ENCODE measurements at places on chromosomes 5 and 9. TPM values are rescaled to one million over a fixed set of nuclear protein-coding genes. Genes with fewer than 3 reads are reported as not detected.
A peak's percentile ranks its signal among the peaks of the same experiment; 100 is the strongest.

DNA sequence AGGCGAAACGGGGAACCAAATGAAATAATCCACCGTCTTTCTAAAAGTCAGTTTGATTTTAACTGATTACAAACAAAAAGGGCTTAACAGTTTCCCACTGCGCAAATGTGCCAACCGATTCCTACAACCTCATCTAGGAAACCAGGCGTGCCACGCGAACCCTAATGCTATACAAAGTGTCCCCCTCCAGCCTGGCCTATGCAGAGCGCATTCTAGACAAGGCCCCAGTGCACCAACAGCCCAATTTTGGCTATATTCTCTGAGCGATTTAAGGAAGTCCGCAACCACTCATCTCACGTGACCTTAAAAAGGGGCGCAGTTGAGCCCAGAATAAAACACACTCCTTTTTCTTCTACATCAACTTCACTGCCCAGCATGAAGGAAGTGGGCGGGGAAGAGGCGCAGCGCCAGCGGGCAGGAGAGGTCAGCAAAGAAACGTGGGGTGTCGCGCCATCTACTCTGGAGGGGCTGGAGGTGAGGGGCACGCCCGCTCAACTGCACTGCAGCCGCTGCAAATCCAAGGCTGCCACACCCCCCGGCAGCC lies 779 bp downstream of the FAM13B start:
- H3K4me3 ChIP-seq, result peak overlapping the region; percentile 98
- no peaks in the 10 kb centered on the region for H3K27me3 ChIP-seq
- DNase-seq, result peak; percentile 68
- no peaks in the 10 kb centered on the region for H3K36me3 ChIP-seq

GRCh38 chr9:82449986-82450385 lies 461.4 kb downstream of the SPATA31D1 start:
- H3K27me3 ChIP-seq, result no peaks in the 10 kb centered on the region
- H3K27ac ChIP-seq, result no peak overlapping the region
- H3K4me1 ChIP-seq, result no peaks in the 10 kb centered on the region

GRCh38 chr5:179246227-179246626 lies 99.0 kb downstream of the ADAMTS2 start:
- no peak for DNase-seq
- no peak overlapping the region for H3K4me3 ChIP-seq
- no peak overlapping the region for H3K27ac ChIP-seq
- no peaks in the 10 kb centered on the region for H3K27me3 ChIP-seq

DNA sequence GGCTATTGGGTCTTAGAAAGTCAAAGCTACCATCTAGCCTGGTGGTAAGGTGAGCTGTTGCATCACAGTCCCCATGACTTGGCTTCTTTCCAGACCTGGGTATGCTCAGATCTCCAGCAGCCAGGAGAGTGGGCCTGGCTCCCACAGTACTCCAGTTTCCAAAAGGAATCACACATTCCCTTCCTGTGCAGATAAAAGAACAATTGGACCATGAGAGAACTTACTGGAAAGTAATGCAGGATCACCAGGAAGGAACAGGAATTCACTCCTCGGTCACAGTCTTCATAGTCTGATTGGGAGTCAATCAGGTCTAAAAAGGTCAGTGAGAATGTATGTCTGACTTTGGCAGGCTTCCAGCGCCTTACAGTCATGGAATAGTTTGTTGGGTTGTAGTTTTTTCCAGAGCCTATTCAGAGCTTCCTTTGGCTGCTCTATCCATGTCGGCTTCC lies 47.8 kb upstream of the CD180 start:
- no peak for DNase-seq
- no peak overlapping the region for H3K27ac ChIP-seq
- peaks cover 28% of the 10 kb centered on the region for H3K4me1 ChIP-seq

The DBH gene
- not detected for total RNA-seq

DNA sequence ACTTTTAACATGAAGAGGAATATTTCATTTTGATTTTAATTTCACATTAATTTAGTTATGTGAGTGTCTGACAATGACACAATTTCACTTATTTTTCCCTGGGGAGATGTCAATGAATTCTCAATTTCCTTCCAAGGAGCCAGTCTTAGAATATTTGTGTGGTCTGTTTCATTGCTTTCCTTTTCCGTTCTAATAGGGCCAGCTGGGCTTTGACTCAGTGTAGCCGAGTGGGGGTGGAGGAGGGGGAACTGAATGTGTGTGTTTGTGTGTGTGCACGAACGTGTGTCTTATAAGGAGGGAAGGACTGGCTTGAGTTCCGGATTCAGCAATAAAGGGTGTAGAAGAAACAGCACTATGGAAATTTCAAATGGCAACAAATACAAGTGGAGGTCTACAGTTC lies 100.0 kb downstream of the BASP1 start:
- H3K27me3 ChIP-seq, result no peaks in the 10 kb centered on the region
- H3K36me3 ChIP-seq, result no peaks in the 10 kb centered on the region
- no peak overlapping the region for H3K27ac ChIP-seq
- no peak for DNase-seq
- no peak overlapping the region for H3K4me3 ChIP-seq

The FAM78A gene
- 55.3 TPM for total RNA-seq

- H3K4me1 ChIP-seq, result no peaks in the 10 kb centered on the region
- H3K4me3 ChIP-seq, result no peak overlapping the region
- H3K36me3 ChIP-seq, result peaks cover 3% of the 10 kb centered on the region
Measured at GRCh38 chr9:134163371-134164196, 780 bp downstream of the RNU6ATAC start.

The OTULINL gene
- total RNA-seq, result 2.1 TPM

- H3K4me3 ChIP-seq, result no peak overlapping the region
- H3K27ac ChIP-seq, result no peak overlapping the region
- no peaks in the 10 kb centered on the region for H3K27me3 ChIP-seq
- no peaks in the 10 kb centered on the region for H3K36me3 ChIP-seq
- H3K4me1 ChIP-seq, result peaks cover 4% of the 10 kb centered on the region
- DNase-seq, result no peak
Measured at GRCh38 chr9:136769710-136770191, 5.4 kb upstream of the LCN15 start.

DNA sequence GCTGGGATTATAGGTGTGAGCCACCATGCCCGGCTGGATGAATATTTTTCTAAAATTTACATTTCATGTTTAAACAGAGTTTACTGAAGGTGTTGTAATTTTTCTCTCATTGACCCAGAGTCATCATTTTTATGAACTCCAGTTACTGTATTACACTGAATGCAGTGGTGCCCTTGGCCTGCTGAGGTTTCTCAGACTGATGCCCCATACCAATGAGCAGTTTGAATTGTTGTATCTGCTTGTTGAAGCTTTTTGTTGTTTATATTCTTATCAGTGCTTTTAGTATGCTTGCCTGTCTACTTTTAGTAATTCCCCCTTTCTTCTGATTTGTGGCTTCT lies 29.9 kb downstream of the NFX1 start:
- H3K36me3 ChIP-seq, result peaks cover 79% of the 10 kb centered on the region
- H3K27ac ChIP-seq, result no peak overlapping the region
- H3K4me3 ChIP-seq, result no peak overlapping the region

DNA sequence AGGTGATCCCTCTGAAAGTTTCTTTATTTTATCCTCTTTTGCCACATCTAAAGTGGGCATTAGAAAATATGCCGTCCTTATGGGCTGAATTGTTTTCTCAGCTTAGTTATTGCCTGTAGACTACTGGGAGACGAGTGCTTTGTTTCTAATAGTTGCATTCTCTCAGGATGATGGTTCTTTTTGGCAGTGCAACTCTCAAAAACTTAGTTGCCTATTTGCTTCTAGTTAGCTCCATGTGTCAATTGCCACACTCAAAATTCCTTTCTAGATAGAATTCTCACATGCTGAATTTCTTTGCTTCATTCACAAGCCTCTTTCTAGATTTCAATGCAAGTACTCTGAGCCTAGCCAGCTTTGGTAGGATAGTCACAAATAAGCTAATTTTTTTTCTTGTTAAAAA lies 155.5 kb downstream of the FGF10 start:
- H3K27me3 ChIP-seq, result no peaks in the 10 kb centered on the region
- H3K27ac ChIP-seq, result no peak overlapping the region
- H3K4me3 ChIP-seq, result no peak overlapping the region
- no peaks in the 10 kb centered on the region for H3K36me3 ChIP-seq

DNA sequence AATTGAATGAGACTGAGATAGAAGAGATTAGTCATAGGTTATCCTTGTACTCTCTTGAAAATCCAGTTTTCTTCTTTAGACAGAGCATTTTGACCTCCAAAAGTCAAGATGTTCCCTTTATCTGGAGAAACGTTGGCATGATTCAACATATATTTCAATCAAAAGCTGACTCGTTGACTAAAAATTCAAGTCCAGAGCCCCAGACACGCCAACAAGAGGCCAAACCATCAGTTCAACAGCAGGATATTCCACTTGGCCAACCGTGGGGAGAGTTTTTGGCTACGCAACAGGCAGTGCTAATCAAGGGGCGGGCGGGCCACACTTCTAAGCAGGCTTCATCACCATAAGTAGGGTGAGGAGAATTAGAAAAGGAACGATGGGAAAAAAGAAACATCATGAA lies 119.1 kb downstream of the SLIT3 start:
- H3K4me3 ChIP-seq, result no peak overlapping the region
- no peaks in the 10 kb centered on the region for H3K27me3 ChIP-seq
- no peaks in the 10 kb centered on the region for H3K36me3 ChIP-seq
- H3K27ac ChIP-seq, result no peak overlapping the region
- no peak for DNase-seq
- H3K4me1 ChIP-seq, result peaks cover 9% of the 10 kb centered on the region

The CYSRT1 gene
- 0.85 TPM for total RNA-seq

DNA sequence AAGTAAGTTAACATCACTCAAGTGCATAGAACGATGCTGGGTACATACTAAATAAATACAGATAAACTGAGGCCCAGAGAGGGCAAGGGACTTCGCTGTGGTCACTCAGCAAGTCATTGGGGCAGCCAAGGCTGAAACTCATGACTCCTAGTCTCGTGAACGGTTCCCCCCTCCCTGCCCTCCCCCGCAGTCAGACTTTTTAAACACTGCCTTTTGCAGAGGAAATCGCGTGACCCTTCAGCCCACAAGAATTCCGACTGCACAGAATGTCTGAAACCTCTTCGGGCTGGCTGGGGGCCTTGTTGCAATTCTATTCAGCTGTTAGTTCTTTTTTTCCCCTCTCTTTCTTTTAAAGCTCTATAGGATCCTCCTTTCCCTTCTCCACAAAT lies 28.1 kb downstream of the NEK6 start:
- peak overlapping the region; percentile 71 for H3K27ac ChIP-seq
- H3K4me1 ChIP-seq, result peaks cover 71% of the 10 kb centered on the region
- peak; percentile 88 for DNase-seq
- H3K36me3 ChIP-seq, result no peaks in the 10 kb centered on the region
- H3K4me3 ChIP-seq, result no peak overlapping the region
- H3K27me3 ChIP-seq, result no peaks in the 10 kb centered on the region

The TAF11L10 gene
- total RNA-seq, result not detected

The ZDHHC11 gene
- 10.8 TPM for total RNA-seq

- no peaks in the 10 kb centered on the region for H3K27me3 ChIP-seq
- no peak overlapping the region for H3K4me3 ChIP-seq
- H3K27ac ChIP-seq, result no peak overlapping the region
- no peaks in the 10 kb centered on the region for H3K36me3 ChIP-seq
Measured at GRCh38 chr9:6968271-6968670, 210.5 kb downstream of the KDM4C start.

DNA sequence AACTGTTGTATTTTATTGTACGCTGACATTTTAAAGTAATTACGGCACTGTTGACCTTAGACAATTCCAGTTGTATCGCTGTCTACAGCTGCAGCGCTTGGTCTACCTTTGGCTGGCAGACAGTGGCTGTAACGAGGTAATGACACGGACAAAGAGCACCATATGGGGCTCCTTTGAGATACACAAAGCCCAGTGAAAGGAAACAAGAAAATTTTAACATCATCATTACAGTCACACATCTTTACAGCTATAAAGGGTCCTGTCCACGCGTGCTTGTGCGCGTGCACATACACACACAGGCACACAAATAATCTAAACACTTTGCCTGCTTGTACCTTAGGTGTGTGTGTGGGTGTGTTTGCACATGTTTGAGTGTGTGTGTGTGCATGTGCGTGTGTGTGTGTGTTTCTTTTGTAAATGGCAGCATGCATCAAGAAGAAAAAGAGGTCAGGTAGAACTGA lies 946.0 kb downstream of the NR2F1-AS1 start:
- no peaks in the 10 kb centered on the region for H3K4me1 ChIP-seq
- no peak overlapping the region for H3K27ac ChIP-seq
- no peaks in the 10 kb centered on the region for H3K27me3 ChIP-seq

- no peaks in the 10 kb centered on the region for H3K36me3 ChIP-seq
- H3K27ac ChIP-seq, result no peak overlapping the region
- DNase-seq, result no peak
- no peaks in the 10 kb centered on the region for H3K4me1 ChIP-seq
- no peak overlapping the region for H3K4me3 ChIP-seq
Measured at GRCh38 chr9:89952401-89952800, 347.6 kb downstream of the GADD45G start.

- no peaks in the 10 kb centered on the region for H3K36me3 ChIP-seq
- H3K4me1 ChIP-seq, result peaks cover 32% of the 10 kb centered on the region
- no peaks in the 10 kb centered on the region for H3K27me3 ChIP-seq
- H3K4me3 ChIP-seq, result no peak overlapping the region
- peak overlapping the region; percentile 84 for H3K27ac ChIP-seq
Measured at GRCh38 chr5:140261403-140262171, 41.3 kb downstream of the PFDN1 start.

- no peaks in the 10 kb centered on the region for H3K4me1 ChIP-seq
- no peak for DNase-seq
- H3K27me3 ChIP-seq, result no peaks in the 10 kb centered on the region
- no peak overlapping the region for H3K4me3 ChIP-seq
Measured at GRCh38 chr9:106019039-106019680, 324.8 kb downstream of the TMEM38B start.

- no peaks in the 10 kb centered on the region for H3K36me3 ChIP-seq
- H3K27ac ChIP-seq, result no peak overlapping the region
- H3K4me1 ChIP-seq, result no peaks in the 10 kb centered on the region
Measured at GRCh38 chr9:135902655-135903357, 4.5 kb downstream of the CAMSAP1 start.

The CER1 gene
- total RNA-seq, result not detected

- no peak for DNase-seq
- H3K36me3 ChIP-seq, result no peaks in the 10 kb centered on the region
- no peak overlapping the region for H3K4me3 ChIP-seq
- no peaks in the 10 kb centered on the region for H3K4me1 ChIP-seq
- no peaks in the 10 kb centered on the region for H3K27me3 ChIP-seq
- H3K27ac ChIP-seq, result no peak overlapping the region
Measured at GRCh38 chr9:90508940-90509339, 133.7 kb downstream of the DIRAS2 start.

DNA sequence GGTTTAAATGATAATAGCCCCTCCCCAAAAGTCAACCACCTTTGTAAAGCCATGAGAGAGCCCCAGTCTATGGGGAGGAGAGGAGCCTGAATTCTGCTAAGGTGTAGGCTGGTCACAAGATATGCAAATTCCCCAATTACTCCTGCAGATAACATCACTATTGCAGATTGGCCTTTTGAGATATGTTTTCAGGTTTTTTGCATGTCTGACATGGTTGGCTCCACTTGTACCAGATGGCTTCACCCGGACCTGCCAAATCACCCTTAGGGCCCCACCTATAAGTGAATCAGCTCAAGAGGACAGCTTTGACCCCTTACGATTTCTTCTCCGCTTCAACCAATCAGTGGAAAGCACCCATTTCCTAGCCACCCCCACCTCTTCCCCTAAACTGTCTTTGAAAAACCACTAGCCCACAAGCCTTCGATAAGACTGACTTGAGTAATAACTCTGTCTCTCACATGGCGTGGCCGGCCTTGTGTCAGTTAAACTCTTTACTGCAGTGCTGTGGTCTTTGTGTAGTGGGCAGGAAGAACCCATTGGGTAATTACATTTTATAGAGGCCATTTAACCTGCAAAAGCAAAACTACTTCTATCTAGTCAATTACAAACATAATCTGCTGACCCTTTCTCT lies 69.7 kb downstream of the PRLR start:
- no peak for DNase-seq
- H3K27ac ChIP-seq, result no peak overlapping the region
- no peak overlapping the region for H3K4me3 ChIP-seq
- H3K36me3 ChIP-seq, result no peaks in the 10 kb centered on the region
- no peaks in the 10 kb centered on the region for H3K27me3 ChIP-seq
- peaks cover 11% of the 10 kb centered on the region for H3K4me1 ChIP-seq

The FOXD4L6 gene
- not detected for total RNA-seq

Measured in right atrium auricular region (tissue), 2 donors.